Stimulated activated CD4-positive, alpha-beta T cell treated with anti-CD3 and anti-CD28 coated beads, Interleukin-1b, Interleukin-23, amount 100 ng/mL, for 4 hours (primary cell): ENCODE measurements at places on chromosomes 11 and 22.

- no peak for DNase-seq
Observed at GRCh38 chr11:65906602-65907001, 6.4 kb upstream of the FOSL1 start.

- DNase-seq, result no peak
Observed at GRCh38 chr22:28773461-28773867, 969 bp downstream of the CCDC117 start.

DNA sequence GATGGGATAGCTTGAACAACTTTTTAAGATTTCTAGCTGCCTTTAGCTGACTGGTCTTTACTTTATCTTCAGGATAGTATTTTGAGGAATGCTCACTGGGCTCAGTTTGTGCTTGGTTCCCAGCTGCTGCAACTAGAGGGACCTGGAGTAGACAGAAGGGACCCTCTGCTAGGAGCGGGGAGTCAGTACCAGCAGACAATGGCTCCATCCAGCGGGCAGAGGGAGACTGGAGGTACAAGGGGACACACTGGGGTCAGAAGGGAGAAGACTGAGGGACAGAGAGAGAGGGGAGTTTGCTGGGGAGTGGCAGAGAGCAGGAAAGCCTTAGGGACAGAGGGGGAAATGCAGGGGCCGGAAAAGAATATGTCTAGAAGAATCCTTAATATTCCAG, 22.0 kb upstream of the ACER3 start:
- DNase-seq, result no peak

- DNase-seq, result no peak
Observed at GRCh38 chr11:40166892-40167291, 1292.6 kb downstream of the LRRC4C start.

DNA sequence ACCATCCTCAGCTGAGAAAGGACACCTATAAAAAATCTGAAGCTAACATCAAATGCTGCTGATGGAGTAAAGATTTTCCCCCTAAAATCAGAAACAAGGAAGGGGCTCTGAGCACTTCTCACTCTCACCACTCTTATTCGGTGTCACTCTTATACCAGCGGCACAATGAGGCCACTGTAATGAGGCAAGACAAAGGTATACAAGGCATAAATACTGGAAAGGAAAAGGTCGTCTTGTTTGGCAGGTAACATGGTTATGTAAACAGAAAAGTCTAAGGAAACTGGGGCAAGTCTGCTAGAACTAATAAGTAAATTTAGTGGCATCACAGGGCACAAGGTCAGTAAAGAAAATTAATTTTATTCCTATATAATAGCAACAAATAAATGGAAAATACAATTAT, 8.1 kb upstream of the MOB2 start:
- no peak for DNase-seq

DNA sequence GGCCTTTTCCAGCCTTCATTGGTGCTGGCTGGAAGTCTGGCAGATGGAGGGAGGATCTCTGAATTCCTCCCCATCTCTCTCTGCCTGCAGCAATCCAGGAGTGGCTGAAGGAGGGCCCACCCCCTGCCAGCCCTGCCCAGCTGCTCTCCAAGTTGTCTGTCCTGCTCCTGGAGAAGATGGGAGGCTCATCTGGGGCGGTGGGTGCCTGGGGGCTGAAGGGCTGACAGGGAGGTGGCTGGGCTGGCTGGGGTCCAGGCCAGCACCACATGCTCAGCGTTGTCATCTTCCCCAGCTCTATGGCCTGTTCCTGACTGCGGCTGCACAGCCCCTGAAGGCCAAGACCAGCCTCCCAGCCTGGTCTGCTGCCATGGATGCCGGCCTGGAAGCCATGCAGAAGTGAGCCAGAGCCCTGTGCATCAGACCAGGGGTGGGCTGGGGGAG, 12.2 kb downstream of the TKFC start:
- DNase-seq, result no peak

- DNase-seq, result no peak
Observed at GRCh38 chr11:85663080-85663752, 1.7 kb downstream of the CREBZF start.

DNA sequence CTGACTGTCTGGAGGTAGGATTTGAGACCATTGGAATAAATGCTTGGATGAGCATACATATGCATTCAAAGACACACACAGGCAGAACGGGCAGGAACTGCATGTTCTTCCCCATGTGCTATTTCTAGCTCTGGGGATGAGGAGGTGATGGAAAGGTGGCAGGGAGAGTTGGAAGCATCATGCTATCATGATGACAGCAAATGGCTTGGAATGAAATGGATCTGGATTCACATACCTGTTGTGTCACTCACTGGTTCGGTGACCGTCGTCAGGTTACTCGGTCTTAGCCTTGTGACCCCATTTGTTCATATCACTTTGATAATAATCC, 627.9 kb upstream of the KIRREL3 start:
- DNase-seq, result no peak

- no peak for DNase-seq
Observed at GRCh38 chr11:99614352-99614751, 593.6 kb downstream of the CNTN5 start.

GRCh38 chr11:40879911-40880310, 579.5 kb downstream of the LRRC4C start:
- DNase-seq, result no peak

GRCh38 chr11:4607781-4608666, at the start of gene TRIM68:
TRIM68 (minus strand) TSS chr11:4608231; CDS start chr11:4605504, 2,727 bp downstream.
- DNase-seq, result peak; percentile 88

GRCh38 chr11:32279672-32280071, 155.7 kb downstream of the WT1 start:
- no peak for DNase-seq

DNA sequence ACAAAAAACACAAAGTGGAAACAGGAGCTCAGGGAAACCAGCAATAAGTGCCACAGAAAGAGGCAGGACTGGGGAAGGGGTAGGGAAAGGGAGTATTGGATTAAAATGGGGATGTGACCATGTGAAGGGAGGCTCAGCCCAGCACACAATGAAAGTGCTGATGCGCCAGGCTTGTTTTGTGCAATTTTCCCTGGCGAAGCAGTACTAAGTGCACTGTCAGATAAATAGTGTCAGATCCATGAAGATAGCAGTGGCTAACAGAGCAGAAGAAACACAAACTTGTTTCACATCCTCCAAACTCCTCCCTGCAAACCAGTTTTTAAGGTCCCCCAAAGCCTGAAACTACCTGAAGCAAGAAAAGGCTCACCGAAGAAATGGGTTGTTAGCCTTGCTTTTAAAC, 50.7 kb upstream of the RAPSN start:
- DNase-seq, result no peak

- no peak for DNase-seq
Observed at GRCh38 chr11:104898685-104899013, 389 bp upstream of the CASP12 start.

DNA sequence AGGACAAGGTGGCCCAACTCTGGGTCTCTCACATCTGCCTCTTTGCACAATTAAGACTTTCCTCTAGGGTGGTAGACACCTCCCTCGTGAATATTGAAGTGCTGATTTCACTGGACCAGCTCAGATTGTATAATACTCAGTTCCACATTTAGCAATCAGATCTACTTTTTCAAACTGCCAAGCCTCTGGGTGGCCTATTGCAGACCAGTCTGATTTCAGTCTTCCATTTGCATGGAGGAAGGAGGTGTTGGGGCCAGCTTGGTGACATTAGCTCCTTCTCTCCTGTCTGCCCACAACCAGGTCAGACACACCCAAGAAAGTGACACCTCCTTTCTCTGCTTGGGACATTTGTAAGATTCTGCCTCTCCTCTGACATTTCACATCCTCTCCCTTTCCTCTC, 78.2 kb downstream of the PPFIBP2 start:
- no peak for DNase-seq

DNA sequence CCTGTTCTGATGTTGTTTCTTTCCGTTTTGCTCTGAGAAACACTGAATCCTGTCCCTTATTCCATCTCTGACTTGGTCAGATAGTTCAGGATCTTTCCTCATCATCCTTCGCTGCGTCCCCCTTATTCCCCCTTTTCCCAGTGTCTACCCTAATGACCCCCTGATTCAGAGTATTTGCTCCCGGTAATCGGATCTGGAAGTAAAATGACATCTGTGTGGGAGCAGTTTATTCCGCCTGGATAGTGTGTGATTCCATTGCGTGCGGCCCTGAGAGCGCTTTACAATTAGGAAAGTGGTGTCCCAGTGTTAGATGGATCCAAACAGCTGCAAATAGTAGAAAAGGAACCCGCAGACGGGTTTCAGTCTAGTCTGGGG, 606 bp downstream of the DRG1 start:
- DNase-seq, result no peak

GRCh38 chr22:35531202-35531601, 9.4 kb upstream of the RASD2 start:
- no peak for DNase-seq

DNA sequence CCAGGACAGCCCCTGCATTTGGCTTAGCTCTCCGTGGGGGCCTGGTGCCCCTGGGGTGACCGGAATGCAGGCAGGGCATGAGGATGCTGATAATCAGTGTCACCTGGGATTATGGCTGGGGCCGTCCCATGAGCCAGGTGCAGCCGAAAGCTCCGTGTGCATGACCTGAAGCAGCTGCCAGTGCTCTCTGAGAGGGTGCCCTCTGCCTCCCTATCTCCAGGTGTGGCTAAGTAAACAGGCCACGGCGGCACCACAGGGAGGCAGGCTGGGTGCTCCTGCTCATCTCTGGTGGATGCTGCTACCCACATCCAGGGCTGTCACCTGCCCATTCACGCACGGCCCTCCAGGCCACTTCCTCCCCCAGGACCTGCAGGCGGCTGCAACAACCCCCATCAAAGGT, 29.8 kb downstream of the DUSP8 start:
- no peak for DNase-seq

- DNase-seq, result no peak
Observed at GRCh38 chr11:6022956-6023355, 7.6 kb downstream of the OR56A1 start.

- DNase-seq, result no peak
Observed at GRCh38 chr11:72314600-72315392, 70.8 kb upstream of the PHOX2A start.

DNA sequence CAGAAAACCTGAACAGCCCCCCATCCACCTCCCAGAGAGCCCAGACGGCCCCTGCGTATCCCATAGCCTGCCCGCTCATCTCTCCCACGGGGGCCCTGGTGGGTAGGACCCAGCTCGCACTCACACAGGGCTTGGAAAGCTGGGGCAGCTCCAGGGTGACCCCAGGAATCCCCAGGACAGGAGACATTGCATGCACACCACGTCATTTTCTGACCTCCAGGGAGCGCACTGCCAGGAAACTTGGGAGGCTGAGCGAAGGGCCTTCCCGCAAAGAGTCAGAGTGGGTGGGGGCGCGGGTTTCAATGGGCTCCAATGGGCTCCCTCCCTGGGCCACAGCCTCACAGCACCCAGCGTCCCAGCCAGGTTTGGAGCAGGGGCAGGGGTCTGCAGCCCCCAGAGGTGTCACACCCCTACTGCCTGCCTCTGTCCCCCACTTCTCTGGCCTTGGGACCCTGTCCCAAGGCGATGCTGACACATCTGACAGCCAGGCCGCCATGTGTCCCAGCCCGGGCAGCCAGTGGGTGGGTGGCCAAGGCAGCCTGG, 8.2 kb upstream of the SYT8 start:
- DNase-seq, result no peak

GRCh38 chr11:70597751-70598625, 199.7 kb downstream of the CTTN start:
- DNase-seq, result no peak

- no peak for DNase-seq
Observed at GRCh38 chr22:32836280-32837123, 35.0 kb downstream of the TIMP3 start.

DNA sequence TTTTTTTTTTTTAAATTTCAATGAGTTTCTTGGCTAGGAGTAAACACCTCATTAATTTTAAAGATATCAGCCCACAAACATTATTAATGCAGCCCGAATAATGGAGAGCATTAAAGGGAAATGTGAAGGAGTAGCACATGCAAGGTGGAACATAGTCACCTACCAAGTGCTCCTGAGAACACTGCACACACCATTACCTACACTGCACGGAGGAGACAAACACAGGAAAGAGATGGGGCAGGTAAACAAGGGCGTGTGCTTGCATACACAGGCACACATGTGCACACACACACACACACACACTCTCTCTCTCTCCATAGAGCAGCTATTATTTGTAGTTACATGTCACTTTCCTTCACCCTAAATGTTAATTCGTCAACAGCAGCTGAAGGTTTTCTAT, 30.2 kb downstream of the HTR3B start:
- DNase-seq, result no peak

GRCh38 chr11:16806791-16807190, 68.3 kb downstream of the C11orf58 start:
- no peak for DNase-seq

DNA sequence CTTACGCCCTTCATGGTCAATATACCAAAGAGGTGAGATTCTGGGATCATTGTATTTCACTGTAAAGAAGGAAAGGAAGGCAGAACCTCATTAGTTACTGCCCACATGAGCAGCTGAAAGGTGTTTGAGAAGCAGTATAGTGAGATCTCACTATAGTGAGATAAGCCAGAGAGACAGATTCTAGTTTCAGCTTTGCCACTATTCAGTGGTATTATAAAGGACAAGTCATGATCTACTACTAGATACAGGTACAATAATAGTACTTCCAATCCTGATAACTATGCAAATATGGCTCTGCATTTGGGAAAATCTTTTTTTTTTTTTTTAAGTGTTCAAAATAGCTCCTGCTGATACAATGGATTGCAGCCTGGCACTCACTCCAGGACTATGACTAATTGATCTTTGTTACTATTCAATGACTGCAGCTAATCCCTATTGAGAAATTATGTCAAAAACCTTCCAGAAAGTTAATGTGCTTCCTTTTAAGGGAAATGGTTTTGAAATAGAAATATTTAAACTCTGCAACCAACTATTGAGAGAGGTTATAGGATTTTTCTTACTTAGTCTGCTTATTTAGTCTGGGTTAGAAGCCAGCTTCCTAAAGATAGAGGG, 8.3 kb upstream of the DLAT start:
- DNase-seq, result no peak

DNA sequence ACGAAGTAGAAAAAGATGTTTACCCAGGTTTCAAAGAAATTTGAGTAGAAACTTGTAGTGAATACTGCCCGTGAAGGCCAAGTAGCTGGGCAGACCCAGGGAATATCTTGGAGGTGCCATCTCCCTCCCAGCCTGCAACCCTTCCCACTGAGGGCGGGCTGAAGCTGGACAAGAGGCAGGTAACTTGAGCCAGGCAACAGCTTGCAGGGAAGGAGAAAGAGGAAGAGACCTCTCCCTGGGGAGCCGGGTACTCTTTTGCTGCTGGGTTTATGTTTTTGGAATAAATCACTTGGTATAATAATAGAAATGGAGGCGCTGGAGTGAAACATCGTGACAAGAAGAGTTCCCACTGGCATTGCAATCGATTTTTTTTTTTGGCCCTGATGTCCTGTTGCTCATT, 49.4 kb upstream of the JAM3 start:
- DNase-seq, result no peak

- DNase-seq, result no peak
Observed at GRCh38 chr11:120102050-120102863, 35.7 kb downstream of the TRIM29 start.

- no peak for DNase-seq
Observed at GRCh38 chr11:112983887-112984286, 22.7 kb downstream of the NCAM1 start.
